Fibroblast of skin of scalp (primary cell): ENCODE measurements at places on chromosomes 1 and 21.

- no peak for DNase-seq
Measured at GRCh38 chr1:117136749-117137148, 15.2 kb upstream of the TRIM45 start.

GRCh38 chr1:167630568-167631385, 745 bp downstream of the RCSD1 start:
- DNase-seq, result no peak

DNA sequence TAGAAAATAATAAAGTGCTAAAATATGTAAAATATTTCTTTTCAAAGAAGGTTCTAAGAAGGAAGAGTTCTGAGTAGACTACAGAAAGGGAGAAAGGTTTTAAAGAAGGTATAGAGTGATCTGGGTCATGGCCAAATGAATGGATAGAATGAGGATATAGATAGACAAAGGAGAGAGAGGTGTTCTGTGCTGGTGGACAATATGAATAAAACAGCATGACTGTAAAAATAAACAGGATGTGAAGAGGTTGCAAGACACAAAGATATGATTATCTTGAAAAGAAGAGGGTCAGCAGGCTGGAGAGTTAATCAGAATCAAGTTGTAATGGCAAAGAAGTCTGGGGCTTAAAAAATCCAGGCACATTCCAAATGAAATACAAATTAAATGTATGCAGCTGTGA, 86.7 kb upstream of the GNG4 start:
- no peak for DNase-seq

- DNase-seq, result no peak
Measured at GRCh38 chr1:21669258-21670058, at the start of gene RAP1GAP. Gene RAP1GAP (minus strand): TSS chr1:21669357. CDS start chr1:21620032, 49,325 bp downstream.

- DNase-seq, result peak; percentile 77
Measured at GRCh38 chr1:203197625-203198024, 11.1 kb upstream of the CHI3L1 start.

GRCh38 chr21:27134516-27134915, 167.6 kb upstream of the ADAMTS5 start:
- peak; percentile 16 for DNase-seq

DNA sequence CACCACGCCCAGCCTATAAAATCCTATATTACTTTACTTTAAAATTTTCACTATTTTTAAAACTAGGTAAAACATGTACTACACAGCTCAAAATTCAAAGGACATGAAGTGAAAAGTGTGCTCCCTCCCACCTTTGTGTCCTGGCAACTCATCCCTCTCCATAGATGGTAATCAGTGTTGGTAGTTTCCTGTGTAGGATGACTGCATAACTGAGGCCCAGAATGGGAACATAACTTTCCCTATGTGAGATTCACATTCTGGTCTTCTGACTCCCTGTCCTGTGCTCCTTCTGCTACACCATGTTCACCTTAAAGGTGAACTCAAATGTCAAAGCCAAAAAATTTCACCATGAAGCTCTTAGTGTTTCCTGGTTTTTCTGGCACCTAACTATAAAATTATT, 39.3 kb downstream of the XKR8 start:
- no peak for DNase-seq

DNA sequence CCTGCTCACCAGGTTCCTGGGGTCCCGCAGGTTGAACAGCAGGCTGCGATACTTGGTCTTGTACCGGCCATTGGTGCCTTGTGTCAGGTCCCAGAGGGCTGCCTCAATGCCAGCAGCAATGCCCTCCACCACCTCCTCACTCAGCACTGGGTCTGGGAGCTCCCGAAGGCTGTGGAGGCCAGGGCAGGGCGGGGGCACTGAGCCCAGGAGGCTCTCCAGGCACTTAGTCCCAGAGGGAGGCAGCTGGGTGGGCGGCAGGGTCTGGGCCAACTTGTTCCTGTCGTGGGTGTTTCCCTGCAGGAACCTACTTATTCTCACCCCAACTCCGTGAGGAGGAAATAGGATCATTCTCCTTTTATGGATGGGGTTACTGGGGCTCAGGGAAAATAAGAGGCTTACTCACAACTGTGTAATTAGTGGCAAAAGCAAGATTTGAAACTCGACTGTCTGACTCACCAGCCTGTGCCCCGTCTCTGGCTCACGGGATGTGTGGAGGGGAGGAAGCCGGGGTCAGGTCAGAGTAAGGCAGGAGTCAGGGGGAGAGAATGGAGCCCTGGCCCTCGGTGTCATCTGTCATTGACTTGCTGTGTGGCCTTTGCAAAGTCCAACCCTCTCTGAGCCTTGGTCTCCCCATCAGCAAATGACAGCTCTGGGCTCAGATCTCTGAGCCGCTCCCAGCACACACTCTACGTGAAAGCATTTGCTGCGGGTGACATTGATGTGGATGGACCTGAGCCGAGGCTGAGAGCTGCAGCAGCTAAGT, 17.2 kb downstream of the SPOCD1 start:
- DNase-seq, result peak; percentile 91

- no peak for DNase-seq
Measured at GRCh38 chr21:18940791-18941190, 537.2 kb upstream of the TMPRSS15 start.

- DNase-seq, result no peak
Measured at GRCh38 chr21:31735511-31735992, 3.6 kb upstream of the SCAF4 start.

- peak; percentile 42 for DNase-seq
Measured at GRCh38 chr1:117097443-117097842, 24.1 kb downstream of the TRIM45 start.
